ENCODE measurements at places on chromosomes 16 and 17. TPM values are rescaled to one million over a fixed set of nuclear protein-coding genes. Genes with fewer than 3 reads are reported as not detected.

- H3K27ac ChIP-seq = no peak overlapping the region
- H3K4me1 ChIP-seq = peaks cover 63% of the 10 kb centered on the region
- H3K27me3 ChIP-seq = no peaks in the 10 kb centered on the region
- DNase-seq = no peak
These were observed 3.2 kb downstream of the TNRC6C start for GRCh38 chr17:77961741-77962140.

DNA sequence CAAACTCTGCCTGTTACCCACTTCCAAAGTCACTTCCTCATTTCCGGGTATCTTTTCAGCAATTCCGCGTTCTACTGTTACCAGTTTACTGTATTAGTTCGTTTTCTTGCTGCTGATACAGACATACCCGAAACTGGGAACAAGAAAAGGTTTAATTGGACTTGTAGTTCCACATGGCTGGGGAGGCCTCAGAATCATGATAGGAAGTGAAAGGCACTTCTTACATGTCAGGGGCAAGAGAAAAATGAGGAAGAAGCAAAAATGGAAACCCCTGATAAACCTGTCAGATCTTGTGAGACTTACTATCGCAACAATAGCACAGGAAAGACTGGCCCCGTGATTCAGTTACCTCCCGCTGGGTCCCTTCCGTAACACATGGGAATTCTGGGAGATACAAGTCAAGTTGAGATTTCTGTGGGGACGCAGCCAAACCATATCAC is 30.9 kb downstream of the PAFAH1B1 start:
- peaks cover 32% of the 10 kb centered on the region for H3K4me1 ChIP-seq
- no peaks in the 10 kb centered on the region for H3K27me3 ChIP-seq
- no peak for DNase-seq
- H3K27ac ChIP-seq = no peak overlapping the region
- H3K4me3 ChIP-seq = no peak overlapping the region

DNA sequence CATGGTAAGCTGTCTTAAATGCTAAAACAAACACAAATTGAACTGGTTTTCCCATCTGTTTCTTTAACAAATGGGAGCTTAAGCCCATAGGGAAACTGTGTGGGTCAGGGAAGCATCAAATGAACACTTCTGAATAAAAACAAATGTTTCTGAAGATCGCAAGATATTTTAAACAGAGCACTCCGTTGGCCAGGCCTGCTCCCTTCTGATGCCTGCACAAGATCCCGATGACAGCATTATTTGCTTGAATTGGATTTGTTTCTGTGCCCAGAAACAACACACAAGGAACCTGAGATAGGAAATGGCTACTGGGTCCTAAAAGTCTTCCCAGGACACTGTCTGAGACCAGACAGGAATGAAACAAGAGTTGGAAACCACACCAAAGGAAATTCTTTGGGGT is 425.8 kb upstream of the ZFHX3 start:
- H3K4me1 ChIP-seq = no peaks in the 10 kb centered on the region
- H3K27me3 ChIP-seq = peaks cover 1% of the 10 kb centered on the region
- no peak overlapping the region for H3K4me3 ChIP-seq
- no peak overlapping the region for H3K27ac ChIP-seq
- no peak for DNase-seq
- H3K36me3 ChIP-seq = no peaks in the 10 kb centered on the region

UNC13D gene
- total RNA-seq = 5.1 TPM

KRT13 gene
- total RNA-seq = not detected

GRCh38 chr16:54240271-54241129 is 46.1 kb downstream of the IRX3 start:
- H3K27ac ChIP-seq = no peak overlapping the region
- no peaks in the 10 kb centered on the region for H3K36me3 ChIP-seq
- H3K4me1 ChIP-seq = no peaks in the 10 kb centered on the region
- no peak for DNase-seq

- no peak overlapping the region for H3K4me3 ChIP-seq
- no peak for DNase-seq
- H3K4me1 ChIP-seq = no peaks in the 10 kb centered on the region
These were observed 172.5 kb downstream of the COPRS start for GRCh38 chr17:31686495-31686894.

CCT6B gene
- 2.5 TPM for total RNA-seq

CES3 gene
- total RNA-seq = 15.1 TPM

CACNG5 gene
- not detected for total RNA-seq

FGF11 gene
- 2.7 TPM for total RNA-seq

Data from psoas muscle (tissue), 8 donors.